ENCODE measurements at places on chromosomes 12 and 14. TPM values are rescaled to one million over a fixed set of nuclear protein-coding genes. Genes with fewer than 3 reads are reported as not detected.

DNA sequence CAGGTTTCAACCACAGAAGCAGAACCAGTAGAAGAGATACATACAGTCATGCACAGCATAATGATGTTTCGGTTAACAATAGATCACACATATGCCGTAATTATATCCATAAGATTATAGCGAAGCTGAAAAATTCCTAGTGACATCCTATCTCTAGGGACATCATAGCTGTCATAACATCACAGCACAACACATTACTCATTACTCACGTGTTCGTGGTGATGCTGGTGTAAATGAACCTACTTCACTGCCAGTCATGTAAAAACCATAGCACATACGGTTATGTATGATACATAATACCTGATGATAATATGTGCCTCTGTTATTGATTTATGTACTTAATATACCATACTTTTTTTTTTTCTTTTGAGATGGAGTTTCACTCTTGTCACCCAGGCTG is 44.7 kb downstream of the KLRG1 start:
- no peak for DNase-seq

DNA sequence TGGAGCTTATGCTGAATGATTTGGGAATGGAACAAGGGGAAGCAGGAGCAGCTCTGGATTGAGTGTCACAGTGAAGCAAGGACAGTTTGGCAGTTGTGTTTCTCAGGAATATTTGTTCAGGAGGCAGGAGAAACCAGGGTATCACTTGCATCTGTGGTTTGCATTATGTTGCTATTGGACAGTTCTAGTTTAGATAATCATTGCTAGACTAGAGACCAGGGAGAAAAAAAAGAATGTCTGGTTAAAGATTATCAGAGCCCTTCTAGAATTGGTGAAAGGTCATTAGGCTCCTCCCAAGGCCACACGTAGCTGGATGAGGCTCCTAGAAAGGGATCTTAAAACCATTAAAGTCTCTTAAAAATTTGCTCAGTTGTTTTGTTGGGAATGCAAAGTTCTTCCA is 17.0 kb upstream of the SRSF5 start:
- no peak for DNase-seq

GUCY2C gene
- not detected for total RNA-seq

FLRT2 gene
- total RNA-seq = not detected
